Urinary bladder (tissue), 4 donors: ENCODE measurements at places on chromosomes 2 and 18.

GRCh38 chr2:661360-661635, 15.9 kb downstream of the TMEM18 start:
- DNase-seq: no peak

DNA sequence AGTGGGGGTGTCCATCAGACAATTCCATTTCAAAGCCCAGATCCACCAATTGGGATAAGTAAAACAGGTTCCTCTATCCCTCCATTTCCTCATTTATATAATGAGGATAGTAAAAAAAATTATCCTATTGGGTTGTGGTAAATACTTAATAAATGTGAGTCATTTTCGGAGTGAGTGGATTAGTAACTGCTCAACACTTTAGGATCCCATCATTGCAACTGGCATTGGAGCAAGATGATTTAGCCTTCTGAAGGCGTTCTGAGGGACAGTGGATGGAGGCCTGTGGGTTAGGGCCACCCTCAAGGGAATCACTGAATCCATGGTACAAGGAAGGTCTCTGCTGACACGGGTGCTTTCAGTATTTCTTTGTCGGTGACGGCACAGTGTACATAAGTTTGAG, 108.6 kb upstream of the FZD7 start:
- no peak for DNase-seq

- DNase-seq: no peak
Measured at GRCh38 chr18:9082711-9083510, 19.6 kb upstream of the NDUFV2 start.

DNA sequence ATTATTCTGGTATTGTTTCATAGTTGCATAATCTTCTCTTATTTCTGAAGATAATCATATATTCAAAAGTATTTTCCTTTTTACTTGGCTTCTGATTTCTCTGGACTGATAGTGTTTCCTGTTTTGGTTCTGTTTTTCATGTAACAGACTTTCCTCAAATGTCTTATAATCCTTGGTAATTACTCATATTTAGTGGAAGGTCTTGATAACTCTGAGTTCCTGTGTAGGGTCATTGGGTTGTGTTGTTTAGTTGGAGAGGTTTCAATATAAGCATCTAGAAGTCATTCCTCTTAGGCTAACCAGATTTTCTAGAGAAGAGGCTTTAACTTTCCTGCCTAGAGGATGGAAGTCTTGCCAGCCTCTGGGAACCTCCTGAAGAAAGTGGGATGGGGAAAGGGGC, 23.8 kb downstream of the MFSD6 start:
- no peak for DNase-seq

DNA sequence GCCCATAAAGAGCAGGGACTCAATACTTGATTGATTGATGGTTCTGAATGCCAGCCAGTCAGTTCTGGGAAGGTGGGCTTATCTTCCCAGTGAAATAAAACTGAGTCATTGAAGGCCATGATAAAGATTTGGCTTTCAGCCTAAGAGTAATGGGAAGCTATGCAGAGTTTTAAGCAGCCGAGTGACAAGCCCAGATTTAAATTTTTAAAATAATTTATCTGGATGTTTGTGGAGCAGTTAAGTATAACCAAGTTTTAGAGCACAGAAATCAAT, 122.8 kb downstream of the RAPGEF4 start:
- DNase-seq: no peak

DNA sequence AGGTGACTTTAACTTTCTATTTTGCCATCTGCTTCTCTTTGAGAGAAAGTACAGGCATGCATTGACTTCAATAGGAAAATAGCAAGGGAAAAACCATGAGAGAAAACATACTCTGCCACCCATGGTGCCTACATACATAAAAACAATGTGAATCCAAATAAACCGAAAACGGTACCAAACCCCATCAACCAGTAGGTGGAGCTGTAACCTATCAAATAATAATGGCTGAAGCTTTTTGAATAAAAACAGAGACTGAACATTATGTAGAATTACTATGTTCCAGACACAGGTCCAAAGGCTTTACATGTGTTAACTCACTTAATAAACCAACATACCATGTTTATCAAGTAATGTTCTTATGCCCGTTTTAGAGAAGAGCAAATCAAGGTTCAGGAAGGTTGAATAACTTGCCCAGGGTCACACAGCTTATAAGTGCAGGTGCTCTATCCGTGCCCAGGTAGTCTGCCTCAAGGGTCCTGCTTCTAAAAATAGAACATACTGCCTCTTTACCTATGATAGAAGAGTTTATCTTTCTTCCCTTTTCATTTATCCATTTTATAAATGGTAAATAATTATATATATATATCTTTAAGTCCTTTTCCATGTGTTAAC, 293.9 kb upstream of the SYT4 start:
- DNase-seq: no peak

DNA sequence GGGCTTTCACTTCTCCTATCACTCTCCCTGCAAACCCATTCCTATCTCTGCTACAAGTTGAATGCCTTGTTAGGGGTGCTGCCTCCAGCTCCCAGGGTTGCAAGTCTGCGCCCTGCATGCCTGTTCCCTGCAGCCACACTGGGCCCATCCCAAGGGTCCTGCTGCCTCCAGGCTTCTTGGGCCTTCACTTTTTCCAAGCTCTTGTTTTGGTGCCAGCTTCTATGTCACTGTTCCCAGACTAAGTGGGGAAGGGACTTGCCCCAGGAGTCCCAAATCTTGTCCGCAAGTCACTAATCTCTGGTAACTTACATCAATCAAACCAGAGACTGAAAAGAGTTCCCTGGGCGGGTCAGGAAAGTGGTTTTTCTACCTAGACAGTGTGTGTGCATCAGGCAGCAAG, 65.4 kb downstream of the ZCCHC2 start:
- no peak for DNase-seq

DNA sequence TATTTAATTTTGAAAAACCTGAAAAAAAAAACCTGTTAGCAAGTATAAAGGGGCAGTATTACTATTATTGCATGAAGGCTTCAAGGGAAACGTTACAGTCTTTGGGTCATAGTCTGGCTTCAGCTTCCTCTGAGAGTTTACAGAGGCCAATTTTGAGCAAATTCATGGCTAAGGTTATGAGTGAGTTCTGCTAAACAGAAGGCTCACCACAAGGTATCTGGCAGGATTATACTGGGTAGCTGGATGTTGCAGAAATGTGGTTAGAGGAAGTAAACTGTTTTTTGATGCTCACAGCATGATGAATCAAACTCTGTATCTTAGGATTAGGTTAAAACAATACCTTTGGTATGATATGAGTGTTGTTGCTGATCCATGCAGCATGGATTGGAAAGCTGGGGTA, 9.3 kb downstream of the MRPL19 start:
- DNase-seq: no peak

DNA sequence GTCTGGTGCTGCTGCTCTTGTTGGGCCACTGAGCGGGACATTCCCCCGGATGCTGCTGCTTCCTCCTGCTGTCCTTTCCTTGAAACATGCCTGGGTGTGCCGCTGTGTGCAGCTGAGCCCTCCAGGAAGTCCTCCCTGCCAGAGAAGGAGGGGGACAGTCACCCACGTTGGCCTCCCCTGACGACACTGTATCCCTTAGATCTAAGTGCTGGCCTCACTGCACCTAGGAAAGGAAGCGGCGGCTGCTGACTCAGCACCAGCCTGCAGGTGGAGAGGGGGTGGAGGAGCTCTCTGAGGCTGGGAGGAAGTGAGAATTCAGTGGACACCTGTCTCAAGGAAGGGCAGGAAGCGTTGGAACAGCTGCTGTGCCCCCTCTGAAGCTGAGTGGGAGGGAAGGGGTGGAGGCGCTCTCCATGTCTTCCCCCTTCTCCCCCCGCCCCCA, 239.8 kb downstream of the HAUS1 start:
- no peak for DNase-seq

GRCh38 chr2:177733-178132, 86.1 kb downstream of the SH3YL1 start:
- no peak for DNase-seq

DNA sequence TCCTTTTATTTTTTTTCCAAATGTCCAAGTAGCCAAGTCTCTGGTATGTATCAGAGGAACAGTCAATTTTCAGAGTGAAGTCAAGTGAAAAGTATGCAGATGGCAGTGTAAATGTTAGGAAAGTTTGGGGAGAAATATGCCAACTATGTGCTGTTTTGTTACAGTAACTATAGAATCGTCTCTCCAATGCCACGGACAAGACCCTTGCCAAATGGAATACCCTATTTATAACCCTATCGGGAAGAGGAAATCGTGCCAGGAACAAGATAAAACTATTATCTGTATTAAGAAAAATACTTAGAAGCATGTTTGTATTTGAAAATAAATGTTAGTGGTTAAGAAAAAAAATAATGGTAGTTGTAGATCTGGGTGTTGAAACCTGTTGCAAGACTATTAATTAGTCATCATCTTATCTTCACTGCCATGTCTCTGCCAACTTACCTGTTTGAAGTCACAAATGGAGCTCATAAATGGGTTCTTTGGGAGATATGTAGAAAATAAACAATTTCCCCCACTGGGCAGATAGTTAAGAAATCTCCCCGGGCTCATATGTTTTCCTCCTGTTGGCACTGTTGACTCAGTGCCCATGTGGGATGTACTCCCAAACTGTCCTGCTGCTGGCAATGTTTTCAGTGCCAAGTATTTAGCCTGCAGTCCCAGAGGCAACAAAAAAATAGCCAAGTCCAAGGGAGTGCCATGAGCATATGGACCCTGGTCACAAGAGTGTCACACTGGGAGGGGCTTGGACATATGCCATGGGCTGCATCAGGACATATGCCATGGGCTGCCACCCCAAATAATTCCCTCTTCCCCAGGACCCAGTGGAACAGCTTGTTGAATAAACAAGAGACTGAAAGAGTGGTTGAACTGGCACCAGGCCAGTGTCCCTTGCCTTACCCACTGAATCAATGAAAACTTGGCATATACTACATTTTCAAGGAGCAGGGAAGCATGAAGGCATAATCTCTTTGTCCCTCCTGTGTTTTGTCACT, 366.9 kb downstream of the OSR1 start:
- DNase-seq: no peak

- DNase-seq: no peak
Measured at GRCh38 chr2:6423944-6424343, 441.8 kb downstream of the CMPK2 start.

DNA sequence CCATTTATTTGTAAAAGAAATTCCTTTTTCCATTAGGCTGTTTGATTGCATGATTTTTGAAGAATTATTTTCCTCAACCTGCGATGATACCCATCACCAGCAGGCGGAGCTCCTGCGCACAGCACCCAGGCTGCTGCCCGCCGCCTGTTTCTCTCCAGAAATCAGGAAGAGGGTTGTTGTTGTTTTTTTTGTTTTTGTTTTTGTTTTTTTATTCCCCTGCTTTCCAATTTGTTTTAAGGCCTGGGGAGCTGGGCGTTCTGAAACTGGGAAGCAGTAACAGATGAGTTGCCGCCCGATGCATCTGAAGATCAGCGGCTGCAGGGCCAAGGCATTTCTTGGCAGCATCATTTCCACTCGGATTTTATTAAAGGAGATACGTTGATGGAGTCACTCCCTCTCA, 132.1 kb downstream of the MBP start:
- no peak for DNase-seq

GRCh38 chr18:22542406-22542835, 124.7 kb upstream of the CTAGE1 start:
- no peak for DNase-seq

- DNase-seq: no peak
Measured at GRCh38 chr2:45273412-45274249, 264.4 kb upstream of the SIX2 start.

DNA sequence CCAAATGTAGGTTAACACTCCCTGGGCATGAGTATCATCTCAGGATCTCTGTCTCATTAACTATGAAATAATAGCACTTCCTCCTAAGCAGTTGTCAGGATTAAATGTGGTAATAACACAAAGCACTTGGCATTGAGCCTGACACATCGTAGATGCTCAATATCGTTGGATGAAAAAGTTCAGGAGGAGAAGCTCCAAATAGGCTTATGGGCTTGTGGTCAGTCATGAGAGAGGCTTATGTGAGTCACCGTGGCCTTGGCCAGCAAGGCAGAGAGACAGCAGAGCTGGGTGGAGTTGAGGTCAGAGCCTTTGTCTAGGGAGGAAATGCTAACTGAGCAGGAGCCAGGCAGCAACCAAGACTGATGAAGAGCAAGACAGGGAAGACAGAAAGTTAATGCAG, 68.3 kb upstream of the PPM1B start:
- no peak for DNase-seq

- DNase-seq: no peak
Measured at GRCh38 chr2:1422131-1422530, 8.9 kb downstream of the TPO start.

- DNase-seq: no peak
Measured at GRCh38 chr2:191166111-191166755, 15.4 kb upstream of the STAT4 start.

DNA sequence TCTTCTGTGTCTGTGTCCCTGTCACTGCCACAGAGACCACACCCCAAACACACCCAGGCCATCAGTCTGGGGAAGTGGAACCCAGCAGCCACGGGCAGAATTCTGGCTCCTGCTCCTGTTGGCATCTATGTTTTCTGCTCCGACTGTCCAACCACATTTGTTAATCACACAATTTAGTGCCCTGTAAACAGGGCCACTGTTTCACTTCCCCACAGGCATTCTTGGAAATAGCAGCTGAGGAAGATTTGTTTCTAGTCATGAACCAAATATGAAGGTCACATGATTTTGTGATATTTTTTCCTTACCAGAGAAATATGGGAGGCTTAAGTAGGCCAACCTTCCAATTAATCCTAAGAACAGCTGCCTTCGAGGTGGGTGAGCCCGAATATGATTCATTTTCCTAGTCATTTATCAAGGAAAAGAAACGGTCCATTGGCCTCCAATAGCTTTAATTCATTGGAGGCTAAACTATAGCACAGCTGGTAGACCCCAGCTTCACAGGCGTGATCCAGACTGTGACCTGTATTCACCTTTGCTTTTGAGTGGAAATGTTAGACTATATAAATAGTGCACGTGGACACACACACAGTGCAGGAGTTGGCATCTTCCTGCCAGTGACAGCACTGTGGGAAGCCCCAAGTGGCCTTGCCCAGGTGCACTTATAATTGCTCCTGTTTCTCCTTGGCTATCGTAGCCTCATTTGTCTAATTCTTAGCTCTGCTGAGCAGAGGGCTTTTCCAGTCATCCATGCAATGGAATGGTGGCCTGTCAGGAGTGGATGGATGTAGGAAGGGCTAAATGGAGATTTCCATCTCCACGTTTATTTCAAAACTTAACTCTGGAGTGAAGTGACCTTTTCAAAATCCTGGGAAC, 267.9 kb downstream of the LPIN1 start:
- DNase-seq: no peak

- DNase-seq: no peak
Measured at GRCh38 chr2:190119257-190119656, 56.7 kb upstream of the MSTN start.

- no peak for DNase-seq
Measured at GRCh38 chr2:127072970-127073369, 34.0 kb downstream of the BIN1 start.

GRCh38 chr2:172085460-172086159, at the start of gene DLX1:
Gene DLX1 (plus strand): TSS chr2:172085507. CDS start chr2:172085678, 171 bp downstream.
- DNase-seq: no peak

GRCh38 chr18:3623769-3624545, 174.0 kb downstream of the TGIF1 start:
- DNase-seq: no peak
